ENCODE measurements at places on chromosomes 2 and 18.

DNA sequence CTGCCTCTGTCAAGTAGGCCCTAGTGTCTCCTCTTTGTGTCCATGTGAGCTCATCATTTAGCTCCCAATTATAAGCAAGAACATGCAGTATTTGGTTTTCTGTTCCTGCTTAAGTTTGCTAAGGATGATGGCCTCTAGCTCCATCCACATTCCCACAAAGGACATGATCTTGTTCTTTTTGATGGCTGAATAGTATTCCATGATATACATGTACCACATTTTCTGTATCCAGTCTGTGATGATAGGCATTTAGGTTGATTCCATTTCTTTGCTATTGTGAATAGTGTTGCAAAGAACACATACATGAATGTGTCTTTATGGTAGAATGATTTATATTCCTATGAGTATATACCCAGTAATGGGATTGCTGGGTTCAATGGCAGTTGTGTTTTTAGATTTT is 263.2 kb downstream of the PARD3B start:
- DNase-seq, result no peak

GRCh38 chr2:195590861-195591205 is 66.2 kb upstream of the SLC39A10 start:
- DNase-seq, result no peak

- no peak for DNase-seq
Observed at GRCh38 chr2:239951129-239951734, 73.9 kb downstream of the NDUFA10 start.

DNA sequence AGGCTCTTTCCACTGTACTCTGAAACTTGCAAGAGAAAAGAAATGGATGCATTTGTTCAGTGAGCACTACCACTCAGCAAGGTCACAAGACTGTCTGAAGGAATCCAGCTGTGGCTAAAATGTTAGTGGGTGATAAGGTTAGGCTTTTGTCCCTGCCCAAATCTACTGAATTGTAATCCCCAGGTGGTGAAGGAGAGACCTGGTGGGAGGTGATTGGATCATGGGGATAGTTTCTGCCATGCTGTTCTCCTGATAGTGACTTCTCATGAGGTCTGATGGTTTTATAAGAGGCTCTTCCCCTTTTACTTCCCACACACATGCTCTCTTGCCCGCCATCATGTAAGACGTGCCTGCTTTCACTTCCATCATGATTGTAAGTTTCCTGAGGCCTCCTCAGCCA is 68.2 kb downstream of the ZNF385B start:
- DNase-seq, result no peak

- no peak for DNase-seq
Observed at GRCh38 chr18:76274468-76275289, 220.4 kb downstream of the ZNF516 start.

DNA sequence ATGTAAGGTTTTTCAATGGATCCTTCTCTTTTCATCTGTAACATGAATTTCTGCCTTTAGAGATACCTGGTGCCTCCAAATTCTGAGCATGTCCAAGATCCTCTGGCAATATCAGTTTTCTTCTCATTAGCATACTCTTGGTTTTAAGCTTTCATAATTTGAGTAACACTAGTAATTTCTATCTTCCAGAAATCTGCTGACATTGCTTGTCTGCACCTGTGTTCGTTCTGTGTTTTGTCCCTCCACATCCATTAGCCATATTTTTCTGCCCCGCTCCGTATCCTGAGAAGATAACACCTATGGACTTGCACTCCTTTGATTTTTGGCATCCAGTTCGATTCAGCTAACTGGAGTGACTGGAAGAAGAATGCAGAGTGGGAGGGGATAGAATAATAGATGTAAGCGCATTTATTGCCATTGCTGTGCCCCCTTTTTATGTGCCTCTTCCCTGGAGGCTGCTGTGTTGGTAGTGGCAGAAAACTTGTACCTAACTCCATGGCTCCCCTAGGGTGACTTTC is 32.3 kb upstream of the ITSN2 start:
- DNase-seq, result no peak

GRCh38 chr18:63879709-63880108 is 7.8 kb upstream of the SERPINB2 start:
- no peak for DNase-seq

DNA sequence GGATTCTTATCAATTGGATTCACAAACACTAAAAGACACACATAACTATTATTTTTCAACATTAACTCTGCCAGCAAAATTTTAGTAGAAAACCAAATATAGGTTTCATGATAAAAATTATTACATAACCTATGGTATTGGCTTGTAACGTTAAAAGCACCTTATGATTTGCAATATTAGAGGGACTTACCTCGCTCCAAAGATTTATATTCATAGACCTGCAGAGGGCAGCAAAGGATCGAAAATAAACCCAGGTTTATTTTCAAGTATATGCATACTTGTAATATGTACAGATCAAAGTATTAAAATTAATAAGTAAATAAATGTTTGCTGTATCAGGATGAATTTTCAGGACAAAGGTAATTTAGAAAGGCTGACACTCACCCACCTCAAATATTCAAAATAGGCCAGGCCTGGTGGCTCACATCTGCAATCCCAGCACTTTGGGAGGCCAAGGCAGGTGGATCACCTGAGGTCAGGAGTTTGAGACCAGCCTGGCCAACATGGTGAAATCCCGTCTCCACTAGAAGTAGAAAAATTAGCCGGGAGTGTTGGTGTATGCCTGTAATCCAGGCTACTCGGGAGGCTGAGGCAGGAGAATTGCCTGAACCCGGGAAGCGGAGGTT is 45.3 kb downstream of the LRPPRC start:
- no peak for DNase-seq

GRCh38 chr2:3752376-3752775 is 49.0 kb downstream of the DCDC2C start:
- DNase-seq, result no peak

GRCh38 chr18:77433076-77433475 is 183.4 kb downstream of the GALR1 start:
- DNase-seq, result no peak

DNA sequence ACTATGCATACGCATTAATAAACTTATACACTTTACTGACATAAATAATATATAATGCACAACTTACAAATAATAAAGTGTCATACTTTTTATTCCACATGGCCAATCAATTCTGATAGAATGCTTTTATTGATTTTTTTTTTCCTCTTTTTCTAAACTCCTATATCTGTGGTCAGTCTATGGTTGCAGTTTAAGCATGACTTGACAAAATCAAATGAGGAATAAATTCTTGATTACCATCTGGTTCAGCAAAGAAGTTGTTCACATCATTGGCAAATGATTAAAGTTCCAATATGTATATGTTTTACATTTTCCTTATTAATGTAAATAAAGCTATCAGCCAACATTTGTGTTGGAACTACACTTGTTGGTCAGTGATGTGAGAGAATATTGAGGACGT is 83.5 kb downstream of the EML6 start:
- no peak for DNase-seq

- peak; percentile 47 for DNase-seq
Observed at GRCh38 chr2:105546628-105546974, 147.8 kb upstream of the FHL2 start.

GRCh38 chr2:86491088-86491487 is 49.9 kb downstream of the KDM3A start:
- no peak for DNase-seq

DNA sequence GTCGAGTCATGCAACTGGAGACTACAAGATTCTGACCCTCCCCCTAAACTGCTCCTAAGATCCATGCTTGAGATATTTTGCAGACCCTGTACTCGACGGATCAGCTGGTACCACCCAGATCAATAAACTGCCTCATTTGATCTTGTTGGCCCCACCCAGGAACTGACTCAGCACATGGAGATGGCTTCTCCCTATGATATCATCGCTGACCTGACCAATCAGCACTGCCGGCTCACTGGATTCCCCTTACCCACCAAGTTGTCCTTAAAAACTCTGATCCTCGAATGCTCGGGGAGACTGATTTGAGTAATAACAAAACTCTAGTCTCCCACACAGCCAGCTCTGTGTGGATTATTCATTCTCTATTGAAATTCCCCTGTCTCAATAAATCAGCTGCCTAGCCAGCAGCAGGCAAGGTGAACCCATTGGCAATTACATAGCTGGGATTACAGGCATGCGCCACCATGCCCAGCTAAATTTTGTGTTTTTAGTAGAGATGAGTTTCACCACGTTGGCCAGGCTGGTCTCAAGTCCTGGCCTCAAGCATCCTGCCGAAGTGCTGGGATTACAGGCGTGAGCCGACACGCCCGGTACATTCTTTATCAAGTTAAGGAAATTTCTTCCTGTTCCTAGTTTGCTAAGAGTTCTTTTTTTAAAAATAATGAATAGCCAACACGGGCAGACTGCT is 43.6 kb downstream of the VPS54 start:
- no peak for DNase-seq

- DNase-seq, result no peak
Observed at GRCh38 chr18:58009166-58009565, 34.9 kb upstream of the NEDD4L start.

DNA sequence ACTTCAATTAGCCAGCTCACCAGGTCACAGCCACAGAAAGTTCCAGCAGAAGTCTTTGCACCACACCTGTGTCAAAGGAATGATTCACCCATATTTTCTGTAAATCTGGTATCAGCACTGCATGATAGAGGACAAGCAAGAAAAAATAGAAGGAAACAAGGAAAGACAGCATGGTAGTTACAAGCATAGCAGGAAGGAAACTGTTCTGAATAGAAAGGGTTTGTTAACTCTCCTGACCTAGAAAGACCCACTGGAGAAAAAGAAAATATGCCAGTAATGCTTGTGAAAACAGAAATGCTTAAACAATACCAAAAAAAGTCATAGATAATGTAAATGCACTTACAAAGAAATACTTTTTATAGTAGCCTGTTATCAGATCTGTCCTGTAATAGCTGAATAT is 40.8 kb downstream of the SCRN3 start:
- DNase-seq, result no peak

GRCh38 chr18:75478996-75479880 is 51.7 kb upstream of the SMIM21 start:
- DNase-seq, result no peak

- no peak for DNase-seq
Observed at GRCh38 chr2:216777637-216778273, 82.1 kb downstream of the TNP1 start.

DNA sequence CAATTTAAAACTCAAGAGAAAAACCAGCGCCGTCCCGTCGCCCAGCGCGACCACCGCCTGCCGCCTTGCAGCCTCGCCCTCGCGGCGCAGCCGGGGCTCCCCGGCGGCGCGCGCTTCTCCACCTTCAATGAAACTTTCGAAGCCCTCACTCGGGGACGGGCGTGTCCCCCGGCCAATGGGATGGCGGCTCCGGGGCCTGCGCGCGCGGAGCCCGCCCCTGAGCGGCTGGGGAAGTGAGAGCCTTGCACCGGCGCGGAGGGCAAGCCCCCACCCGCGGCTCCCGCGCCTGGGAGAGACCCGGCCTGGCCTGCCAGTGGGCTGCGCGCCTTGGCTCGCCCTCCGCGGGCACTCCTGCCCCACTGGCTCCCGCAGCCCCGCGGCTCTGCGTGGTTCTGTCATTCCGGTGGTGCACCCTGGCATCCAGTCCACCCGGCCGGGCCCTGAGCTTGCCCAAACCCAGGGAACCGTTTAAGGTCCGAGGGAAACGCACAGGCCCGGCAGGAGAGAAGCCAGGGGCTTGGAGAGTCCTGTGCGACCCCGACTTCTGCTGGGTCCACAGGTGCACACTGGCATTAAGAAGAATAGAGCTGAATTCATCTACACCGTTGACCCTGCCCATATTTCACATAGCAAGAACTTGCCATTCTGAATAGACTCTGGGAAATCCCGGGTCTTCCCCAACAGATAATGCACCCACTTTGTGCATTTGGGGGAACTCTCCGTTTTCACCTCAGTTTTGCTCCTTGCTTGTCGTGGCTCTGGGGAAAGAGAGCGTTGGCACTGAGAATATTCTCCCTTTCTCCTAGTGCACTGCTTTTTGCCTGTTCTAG is at the start of gene PIEZO2:
TSS of gene PIEZO2 (minus strand) at position 129 of the 830 bp plus-strand sequence. CDS start 981 bp downstream, outside the sequence.
- DNase-seq, result no peak

GRCh38 chr2:165746501-165746900 is 47.5 kb downstream of the GALNT3 start:
- DNase-seq, result no peak

GRCh38 chr18:55144193-55144930 is 185.1 kb upstream of the CCDC68 start:
- DNase-seq, result no peak

DNA sequence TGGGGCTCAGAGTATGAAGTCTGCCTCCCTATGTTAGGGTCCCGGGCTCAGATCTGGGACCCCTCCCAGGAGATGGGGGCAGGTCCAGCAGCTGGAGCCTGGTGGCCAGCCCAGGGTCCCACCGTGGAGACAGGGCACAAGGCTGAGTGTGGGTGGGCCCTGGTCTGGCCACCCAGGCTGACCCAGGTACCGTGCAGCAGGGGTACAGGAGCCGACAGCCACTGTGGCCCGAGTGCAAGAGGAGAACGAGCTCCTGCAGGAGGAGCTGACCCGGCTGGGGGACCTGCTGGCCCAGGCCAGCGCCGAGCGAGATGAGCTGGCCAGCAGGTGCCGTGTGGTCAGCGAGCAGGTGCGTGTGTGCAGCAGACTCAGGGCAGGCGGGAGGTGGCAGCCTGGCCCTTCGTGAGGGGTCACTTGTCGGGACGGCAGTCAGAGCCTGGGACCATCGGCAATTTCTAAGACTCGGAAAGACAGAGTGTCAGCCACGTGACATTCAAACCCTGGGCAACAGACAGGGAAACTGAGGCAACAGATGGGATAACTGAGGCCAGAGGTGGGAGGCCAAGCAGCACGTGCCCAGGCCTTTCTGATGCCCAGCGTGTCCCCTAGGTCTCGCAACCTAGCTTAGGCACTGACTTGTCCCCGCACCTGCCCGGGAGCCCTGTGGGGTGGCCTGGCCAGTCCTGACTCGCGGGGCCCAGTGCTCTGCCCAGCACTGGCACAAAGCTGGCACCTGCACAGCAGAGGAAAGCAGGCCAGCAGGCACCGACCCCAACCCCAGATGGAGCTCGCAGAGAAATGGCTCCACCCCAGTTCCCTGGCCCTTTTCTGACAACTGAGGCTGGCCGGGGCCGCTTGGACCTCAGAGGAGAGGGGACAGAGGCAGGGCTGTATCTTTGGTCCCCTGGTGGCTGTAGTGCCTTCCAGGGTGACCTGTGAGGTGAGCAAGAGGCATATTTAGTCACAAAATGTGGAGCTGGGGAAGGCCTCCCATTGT is 13.9 kb downstream of the CROCC2 start:
- peak; percentile 87 for DNase-seq

DNA sequence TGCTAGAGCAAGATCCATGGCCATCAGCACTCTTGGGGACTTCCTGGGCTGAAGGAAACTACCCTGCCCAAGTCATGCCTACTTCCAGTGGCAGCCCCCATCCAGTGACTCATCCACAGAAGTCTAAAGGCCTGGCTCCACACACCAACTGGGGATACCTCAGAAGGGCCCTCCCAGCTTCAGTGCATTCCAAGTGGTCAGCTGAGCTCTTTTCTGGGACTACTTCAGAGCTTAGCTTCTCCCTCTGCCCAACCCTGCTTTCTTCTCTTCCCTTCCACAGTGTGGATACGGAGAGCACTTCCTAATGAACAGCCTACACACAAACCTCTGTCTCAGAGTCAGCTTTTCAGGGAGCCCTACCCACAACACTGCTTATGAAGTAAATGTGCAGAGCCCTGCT is 66.5 kb downstream of the CLHC1 start:
- DNase-seq, result no peak

- no peak for DNase-seq
Observed at GRCh38 chr2:9408641-9409151, 14.6 kb downstream of the ITGB1BP1 start.
